MCF 10A (cell line): ENCODE measurements at places on chromosomes 1 and 21. TPM values are rescaled to one million over a fixed set of nuclear protein-coding genes. Genes with fewer than 3 reads are reported as not detected.

GRCh38 chr1:204660509-204660908 lies 25.0 kb downstream of the LRRN2 start:
- DNase-seq, result no peak

ERG gene
- total RNA-seq, result not detected in 2 replicates

GRCh38 chr1:151156515-151156819 lies at the start of gene TNFAIP8L2:
Gene TNFAIP8L2, plus strand, starts transcription at chr1:151156649. Its CDS starts 2,049 bp downstream, at chr1:151158698.
- DNase-seq, result no peak

DNA sequence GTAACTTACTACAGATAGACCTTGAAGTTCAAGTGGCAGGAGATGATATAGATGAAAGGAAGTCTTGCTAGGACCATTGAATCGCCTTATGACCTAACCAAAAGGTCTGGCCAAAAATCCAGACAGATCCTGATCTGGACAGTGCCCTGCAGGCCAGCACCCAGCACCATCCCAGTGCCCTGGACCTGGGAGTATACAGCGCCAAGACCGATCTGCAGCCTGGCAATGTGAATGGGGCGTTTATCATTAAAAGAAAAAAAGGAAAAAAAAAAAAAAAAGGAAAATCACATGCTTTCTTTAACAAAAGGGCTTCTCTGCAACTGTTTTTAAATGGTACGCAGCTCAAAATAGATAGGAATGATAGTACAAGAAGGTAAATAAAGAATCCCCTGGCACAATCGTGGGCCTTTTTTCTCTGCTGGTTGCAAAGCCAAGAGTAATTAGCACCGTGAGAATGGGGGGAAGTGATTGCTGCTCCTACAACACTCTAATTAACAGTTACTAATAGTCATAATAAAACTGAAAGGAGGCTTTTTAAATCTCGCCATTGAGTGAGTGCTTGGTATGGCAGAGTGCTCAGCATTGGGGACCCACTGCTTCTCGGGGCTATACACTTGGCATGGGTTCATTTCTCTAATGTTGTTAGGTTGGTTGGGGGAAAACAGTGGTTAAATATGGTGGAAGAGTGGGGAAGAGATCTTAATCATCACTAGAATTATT lies 146.7 kb downstream of the KAZN start:
- DNase-seq, result no peak

OR2T35 gene
- total RNA-seq, result not detected in 2 replicates

ADGRL4 gene
- 0.21 TPM in 1 of 2 replicates, not detected in the other for total RNA-seq

DNA sequence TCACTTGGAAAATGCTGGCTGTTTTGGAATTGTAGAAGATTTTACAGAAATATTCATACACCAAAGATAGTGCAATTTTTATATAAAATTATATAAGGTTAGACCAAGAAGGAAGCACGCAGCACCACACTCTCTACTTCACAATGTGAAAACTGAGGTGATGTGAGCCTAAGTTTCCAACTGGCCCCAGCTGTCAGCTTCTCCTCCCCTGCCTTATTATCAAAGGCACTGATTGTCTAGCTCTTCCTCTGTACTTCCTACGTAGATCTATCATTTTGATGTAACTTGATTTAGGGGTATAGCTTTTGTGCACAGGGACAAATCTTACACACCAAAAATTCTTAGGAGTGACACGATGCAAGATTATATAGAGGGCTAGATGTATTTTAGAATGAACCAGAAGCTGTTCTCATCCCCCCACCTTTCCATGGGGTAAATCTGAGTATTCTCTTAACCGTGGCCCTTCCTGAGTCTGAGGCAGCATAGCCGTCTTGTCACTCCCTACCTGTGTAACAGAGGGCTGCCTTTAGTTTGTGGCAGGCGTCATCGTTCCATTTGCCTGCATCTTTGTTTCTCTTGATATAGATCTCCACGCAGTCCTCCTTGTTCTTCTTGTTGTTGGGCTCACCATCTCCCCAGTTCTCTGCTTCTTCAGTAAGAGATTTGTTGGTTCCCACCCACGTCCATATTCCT lies 3.4 kb downstream of the SELL start:
- DNase-seq, result no peak

DNA sequence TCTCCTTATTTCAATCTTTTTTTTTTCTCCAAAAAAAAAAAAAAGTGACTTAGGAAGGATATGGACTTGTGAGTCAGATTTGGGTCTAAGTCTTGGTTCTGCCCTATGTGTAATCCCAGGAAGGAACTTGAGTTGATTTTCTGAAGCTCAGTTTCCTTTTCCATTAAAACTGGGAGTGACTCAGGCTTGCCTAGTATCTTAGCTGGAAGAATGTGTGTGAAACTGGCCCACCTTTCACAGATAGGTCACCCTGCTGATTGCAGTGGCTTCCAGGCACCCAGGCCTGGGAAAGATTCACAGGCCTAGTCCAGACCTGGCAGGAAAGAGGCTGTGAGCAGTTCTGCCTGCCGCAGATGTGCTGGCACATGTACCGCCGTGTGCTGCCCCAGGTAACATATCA lies 218.3 kb upstream of the HOOK1 start:
- peak; percentile 71 for DNase-seq

GRCh38 chr1:8671306-8671917 lies 146.0 kb downstream of the RERE start:
- DNase-seq, result peak; percentile 76

GRCh38 chr1:46806196-46807020 lies 7.6 kb downstream of the CYP4B1 start:
- peak; percentile 90 for DNase-seq

GSTM4 gene
- 4.7 and 5.8 TPM in 2 replicates for total RNA-seq

PDPN gene
- 30.7 and 35.1 TPM in 2 replicates for total RNA-seq

ARTN gene
- total RNA-seq, result 1.9 TPM in 2 replicates

PGLYRP3 gene
- not detected in 2 replicates for total RNA-seq

SPRR3 gene
- total RNA-seq, result not detected in 2 replicates

DNA sequence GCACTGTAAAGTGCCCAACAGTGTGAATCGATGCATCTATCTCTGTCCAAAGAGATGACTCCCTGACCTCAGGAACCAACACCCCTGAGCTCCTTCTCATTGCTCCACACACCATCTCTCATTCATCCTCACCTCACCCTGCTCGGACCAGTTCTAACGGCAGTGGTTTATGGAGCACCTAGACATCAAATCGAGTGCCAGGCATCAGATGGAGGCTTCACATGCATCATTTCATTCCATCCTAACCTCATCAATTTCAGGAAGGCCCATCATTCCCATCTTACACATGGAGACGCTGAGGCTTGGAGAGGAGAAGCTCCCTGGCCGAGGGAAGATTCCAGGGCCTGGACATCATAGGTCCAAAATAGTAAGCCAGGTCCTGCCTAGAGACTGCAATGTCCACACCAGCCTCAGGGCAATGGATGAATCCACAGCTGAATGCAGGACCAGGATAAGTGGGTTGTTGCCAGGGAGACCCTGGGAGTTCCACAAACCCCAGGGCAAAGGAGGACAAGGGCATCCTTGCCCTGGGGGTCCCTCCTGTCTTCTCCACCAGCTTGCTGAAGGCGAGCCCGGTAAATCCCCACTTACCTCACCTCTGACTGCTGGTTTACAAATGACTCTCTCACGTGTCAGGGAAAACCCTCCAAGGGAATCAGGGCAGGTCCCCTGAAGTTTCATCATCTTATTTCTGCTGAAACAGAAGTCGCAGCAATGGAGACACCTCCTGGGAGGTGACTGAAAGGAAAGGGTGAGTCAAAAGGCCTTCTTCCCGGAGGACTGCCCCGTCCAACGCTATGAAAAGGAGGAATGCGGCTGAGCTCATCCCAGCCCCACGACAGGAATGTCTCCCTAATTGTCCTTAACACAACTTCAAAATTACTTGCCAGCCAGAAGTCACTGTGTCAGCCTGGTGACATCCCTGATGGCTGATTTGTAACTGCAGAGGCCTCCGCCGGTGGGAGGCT lies 9.0 kb upstream of the IFFO2 start:
- peak; percentile 73 for DNase-seq

DNA sequence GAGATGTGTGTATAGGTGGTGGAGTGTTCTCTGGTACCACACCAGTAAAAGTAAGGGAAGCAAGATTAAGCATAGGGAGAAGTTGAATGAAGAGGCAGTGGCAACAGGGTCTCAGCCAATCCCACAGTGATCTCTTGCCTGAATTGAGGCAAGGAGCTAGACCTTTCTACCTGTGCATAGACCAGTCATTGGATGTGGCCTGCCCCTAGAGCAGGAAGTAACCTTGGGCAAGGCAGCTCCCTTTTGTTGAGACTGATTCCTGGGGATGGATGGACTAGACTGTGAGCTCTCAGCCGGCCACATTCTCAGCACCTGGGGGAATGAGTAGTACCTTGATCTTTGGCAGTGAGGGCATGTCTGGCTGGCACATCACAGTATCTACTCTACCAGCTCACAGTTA lies 6.4 kb downstream of the USP16 start:
- no peak for DNase-seq

COL8A2 gene
- not detected in 2 replicates for total RNA-seq

DNA sequence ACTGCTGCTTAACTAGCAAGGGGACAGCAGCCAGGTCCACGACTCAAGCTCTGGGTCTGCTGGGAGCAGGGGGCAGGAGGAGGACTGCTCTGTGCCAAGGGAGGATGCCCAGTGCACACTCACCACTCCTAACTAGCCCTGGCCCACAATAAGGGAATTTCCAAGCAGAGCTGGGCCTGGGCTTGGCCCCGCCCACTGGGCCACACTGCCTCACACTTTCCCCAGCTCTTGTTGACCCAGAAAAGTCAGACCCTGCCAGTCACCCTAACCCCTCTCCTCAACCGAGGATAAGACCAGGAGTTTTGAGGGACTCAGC lies 18.7 kb downstream of the SLC9A1 start:
- DNase-seq, result no peak

GRCh38 chr1:151537112-151537511 lies 3.0 kb upstream of the TUFT1 start:
- peak; percentile 96 for DNase-seq

DNM3 gene
- 0.44 and 0.68 TPM in 2 replicates for total RNA-seq

DNA sequence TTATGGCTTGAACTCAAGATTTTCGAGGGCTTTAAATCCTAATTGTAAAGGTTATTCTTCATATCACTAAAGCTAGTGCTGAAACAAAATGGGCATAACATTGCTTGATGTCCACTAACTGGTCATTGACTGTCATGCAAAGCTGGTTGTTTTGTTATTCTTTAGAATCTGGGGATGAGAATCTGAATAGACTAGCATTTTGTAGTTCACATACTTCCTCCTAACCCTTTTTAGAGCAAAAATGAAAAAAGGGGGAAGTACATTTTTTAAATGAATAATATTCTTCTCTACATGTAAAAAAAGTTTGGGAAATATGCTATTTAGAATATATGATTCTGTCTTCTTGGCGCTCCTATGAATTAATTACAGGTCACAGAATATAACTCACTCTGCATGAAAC lies 72.2 kb upstream of the HMCN1 start:
- no peak for DNase-seq

DNA sequence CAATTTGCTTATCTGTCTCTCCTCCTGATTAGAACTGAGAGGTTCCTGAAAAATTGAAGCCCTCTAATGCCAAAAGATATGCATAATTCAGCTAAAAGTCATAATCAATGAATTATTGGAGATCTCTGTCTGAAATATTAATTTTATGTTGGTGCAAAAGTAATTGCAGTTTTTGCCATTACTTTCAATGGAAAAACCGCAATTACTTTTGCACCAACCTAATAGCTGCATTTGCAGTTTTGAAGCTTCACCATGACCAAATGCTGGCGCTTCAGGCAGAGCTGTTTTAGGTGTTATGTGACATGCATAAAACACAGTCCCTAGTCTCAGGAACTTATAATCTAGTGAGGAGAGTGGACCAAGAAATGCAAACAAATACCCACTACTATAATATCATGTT lies 29.7 kb upstream of the FASLG start:
- no peak for DNase-seq

DNA sequence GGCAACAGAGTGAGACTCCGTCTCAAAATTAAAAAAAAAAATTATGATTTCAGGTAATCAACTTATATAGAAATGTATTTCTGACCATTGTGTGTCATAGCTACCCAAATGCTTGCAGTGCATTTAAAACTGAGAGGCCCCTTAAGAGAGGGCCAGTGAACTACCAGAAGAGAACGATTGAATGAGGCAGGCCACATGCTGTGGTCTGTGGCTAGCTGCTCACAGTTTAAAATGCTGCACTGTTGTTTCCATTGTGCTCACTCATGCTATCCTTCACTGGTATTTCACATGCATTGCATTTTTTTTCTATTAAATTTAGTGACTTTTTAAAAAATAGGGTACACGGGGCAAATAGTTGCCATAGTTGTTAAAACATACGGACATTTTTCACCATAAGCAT lies 26.0 kb downstream of the CHML start:
- no peak for DNase-seq

- DNase-seq, result no peak
Measured at GRCh38 chr1:11031624-11032262, 15.3 kb downstream of the MASP2 start.

GRCh38 chr1:236128646-236129178 lies 13.6 kb upstream of the GPR137B start:
- DNase-seq, result no peak

DNA sequence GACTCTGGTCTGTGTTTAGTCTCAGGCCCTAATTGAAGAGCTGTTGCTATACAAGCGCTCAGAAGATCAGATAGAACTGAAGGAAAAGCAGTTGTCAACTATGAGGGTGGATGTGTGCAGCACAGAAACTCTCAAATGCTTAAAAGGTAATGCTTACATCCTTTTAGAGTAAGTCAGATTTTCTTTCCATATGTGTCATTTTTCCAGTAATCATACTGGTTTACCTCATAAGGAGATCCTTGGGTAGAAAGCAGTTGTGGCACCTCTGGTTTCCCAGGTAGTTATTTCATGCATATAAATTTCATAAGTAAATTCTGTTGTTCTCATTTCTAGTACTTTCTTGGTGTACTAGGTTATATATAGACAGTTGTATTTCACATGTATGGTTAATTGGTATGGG lies 43.0 kb upstream of the TARS2 start:
- no peak for DNase-seq

DNA sequence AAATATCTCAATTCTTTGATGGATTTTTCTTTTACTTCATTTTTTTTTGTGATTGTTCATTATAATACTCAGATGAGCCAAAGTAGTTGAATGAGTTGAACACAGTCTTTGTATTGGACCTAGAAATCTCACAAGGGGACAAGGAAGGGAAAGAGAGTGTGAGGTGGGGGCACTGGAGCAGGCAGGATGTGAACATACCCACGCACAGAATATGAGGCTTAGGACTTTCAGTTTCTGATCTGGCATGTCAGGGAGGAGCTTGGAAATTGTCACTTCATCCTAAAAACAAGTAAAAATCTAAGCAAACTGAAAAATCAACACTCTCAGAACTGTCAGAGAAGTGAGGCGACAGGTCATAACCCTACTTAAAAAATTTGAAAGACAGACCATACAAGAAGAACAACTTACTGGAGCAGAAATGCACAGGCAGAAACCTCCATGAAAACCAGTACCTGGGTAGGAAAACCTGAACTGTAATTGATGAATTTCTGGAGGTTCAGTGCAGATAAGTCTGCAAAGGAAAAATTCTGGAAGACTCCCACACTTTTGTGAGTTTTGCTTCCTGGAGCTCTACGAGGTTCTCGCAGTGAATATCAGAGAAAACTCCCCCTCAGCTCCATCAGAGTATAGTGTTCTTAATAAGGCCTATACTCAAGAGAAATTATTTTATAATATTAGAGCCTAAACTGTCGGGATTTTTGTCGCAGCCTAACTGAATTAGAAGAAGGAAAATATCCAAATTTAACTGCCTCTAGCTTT lies 3.6 kb upstream of the PTGS2 start:
- no peak for DNase-seq

ZNF684 gene
- total RNA-seq, result 1.4 and 1.8 TPM in 2 replicates

- DNase-seq, result peak; percentile 96
Measured at GRCh38 chr1:7549277-7550161, 221.6 kb upstream of the VAMP3 start.

GRCh38 chr1:235403593-235403992 lies 36.4 kb downstream of the TBCE start:
- peak; percentile 83 for DNase-seq

DDI2 gene
- total RNA-seq, result 26.6 and 32.7 TPM in 2 replicates
